Body of pancreas (tissue), 4 donors: ENCODE measurements at places on chromosomes 12 and 14. TPM values are rescaled to one million over a fixed set of nuclear protein-coding genes. Genes with fewer than 3 reads are reported as not detected.

DNA sequence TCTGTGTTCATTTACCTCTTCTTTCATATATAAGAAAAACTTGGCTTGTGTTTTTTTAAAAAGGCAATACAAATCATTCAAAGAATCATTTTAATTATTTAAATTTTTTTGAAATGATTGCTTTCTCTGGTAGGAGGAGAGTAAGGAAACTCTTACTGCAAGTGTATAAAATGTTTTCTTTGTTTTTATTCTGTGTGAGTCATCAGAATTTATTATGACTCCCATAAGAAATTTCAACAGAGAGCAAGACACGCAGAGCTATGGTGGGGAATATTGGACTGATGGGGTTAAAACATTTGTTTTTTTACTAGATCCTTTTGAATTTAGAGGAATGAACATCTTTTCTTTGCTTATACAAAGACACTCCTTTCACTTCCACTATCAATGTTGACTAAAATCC lies 119.1 kb upstream of the ATXN7L3B start:
- no peak for DNase-seq

DNA sequence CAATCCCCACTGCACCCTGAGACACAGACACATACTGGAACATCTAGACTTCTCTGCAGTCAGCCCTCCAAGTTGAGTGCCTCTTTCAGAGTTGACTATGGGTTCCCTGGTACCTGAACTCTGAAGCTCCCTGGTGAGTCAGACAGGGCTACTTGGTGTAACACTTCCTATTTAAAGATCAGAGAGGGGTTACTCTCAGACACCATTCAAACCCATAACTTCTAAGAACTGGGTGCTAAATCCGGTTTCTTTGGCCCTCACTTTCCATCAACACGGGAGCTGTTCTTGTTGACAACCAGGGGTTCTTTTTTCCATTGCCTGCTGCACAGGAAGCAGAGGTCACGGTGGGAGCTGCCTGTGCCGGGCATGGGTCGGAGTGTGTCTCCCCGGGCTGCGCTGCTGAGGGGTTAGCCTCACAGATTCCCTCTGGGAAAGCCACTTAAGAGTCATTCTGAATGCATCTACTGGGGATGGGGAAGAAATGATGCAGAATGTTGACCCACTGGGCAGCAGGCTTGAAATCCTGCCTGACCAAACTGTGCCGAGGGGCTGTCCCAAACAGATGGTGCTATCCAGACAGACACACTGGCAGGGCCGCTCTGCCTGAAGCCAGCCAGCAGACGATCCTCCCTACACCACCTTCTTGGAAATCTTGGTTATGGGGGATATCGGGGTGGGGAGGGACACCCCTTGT lies 74.1 kb downstream of the PITPNM2 start:
- no peak for DNase-seq

DNA sequence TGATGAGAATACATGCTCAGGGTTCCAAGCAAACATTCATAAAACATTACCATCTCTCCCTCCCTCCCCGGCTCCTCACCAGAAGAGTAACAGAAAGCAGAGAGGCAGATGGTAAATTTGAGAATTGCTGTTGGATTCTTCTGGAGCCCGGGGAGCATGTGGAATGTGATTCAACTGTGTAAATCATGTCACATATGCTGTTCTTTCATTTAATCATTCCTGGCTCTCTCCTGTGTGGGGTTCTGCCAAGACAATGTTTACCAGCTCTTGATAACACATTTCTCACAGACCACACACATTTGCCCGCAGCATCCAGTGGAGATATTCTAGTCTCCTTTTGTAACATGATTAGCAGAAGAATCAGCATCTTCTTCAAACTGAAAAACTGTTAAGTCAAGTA lies 23.4 kb upstream of the NR2C1 start:
- DNase-seq: peak; percentile 60

DNA sequence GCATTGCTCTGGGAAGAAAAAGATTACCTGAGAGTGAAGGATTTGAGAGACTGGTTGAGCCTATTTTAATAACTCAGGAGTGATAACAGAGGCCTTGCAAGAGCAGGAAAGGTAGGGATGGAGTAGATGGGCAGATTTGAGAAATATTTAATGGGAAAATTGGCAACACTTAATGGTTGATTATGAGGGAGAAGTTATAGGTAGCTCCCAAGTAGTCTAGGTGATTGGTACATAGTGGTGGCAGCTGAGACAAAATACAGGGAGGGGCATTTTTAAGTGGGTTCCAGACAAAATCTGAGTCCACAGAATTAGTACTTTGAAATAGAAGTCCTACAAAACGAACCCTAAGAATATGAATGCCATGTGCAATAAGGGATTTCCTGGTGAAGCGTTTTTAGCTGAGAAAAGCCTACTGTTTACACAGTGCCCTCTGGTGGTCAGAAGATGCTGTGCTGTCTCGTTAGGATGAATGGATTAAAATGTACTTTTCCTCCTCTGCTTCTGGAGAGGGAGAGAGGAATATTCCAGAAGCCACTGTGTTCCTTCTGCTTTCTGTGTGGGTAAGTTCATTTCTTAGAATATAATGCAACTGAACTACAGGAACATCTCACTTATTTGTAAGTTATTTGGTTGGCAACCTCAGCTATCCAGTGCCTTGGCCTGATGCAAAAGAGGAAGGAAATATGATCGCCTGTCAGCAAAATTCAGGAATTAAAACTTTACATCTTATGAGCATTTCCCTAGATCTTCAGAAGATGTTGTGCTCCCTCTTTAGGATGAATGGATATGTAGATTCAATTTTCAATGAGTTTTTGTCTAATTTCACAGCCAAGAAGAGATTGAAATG lies 6.5 kb downstream of the ZBTB1 start:
- DNase-seq: peak; percentile 80

DNA sequence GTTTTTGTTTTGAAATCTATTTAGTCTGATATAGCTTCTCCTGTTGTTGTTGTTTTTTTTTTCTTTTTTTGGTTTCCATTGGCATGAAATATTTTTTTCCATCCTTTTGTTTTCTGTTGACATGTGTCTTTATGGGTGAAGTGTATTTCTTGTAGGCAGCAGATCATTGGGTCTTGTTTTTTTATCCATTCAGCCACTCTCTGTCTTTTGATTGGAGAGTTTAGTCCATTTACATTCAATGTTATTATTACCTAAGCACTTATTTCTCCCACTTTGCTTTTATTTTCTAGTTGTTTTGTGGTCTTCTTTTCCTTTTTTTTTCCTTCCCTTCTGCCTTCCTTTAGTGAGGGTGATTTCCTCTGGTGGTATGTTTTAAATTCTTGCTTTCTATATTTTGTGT lies 193.6 kb upstream of the TMEM260 start:
- DNase-seq: no peak

DNA sequence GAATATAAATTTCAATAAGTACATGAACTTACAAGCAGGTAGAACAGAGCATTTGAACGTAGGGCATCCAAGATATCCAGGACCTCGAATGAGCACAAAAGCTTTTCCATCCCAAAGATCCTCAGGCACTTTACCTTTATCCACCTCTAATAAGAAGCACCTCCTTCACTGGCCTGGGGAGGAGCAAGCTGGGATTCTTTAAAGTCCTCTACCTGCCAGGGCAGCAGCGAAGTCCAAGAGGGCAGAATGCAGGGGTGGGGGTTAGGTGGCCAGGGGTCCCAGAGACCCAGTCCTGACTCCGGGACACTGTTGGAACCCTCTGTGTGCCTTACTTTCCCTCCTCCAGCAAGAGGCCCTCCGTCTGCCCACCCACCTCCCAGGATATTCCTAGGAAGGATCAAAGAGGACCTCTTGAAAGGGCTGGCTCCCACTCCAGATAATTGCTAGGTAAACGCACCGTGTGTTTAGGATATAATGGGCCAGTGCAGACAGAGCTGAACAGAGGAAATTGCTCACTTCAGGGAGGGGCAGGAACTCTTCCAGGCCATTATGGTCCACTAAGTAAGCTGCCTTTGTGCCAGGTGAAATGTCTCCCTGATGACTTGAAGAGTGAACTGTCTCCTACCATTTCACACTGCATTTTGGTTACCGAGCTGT lies 68.1 kb downstream of the TTC9 start:
- no peak for DNase-seq

DNA sequence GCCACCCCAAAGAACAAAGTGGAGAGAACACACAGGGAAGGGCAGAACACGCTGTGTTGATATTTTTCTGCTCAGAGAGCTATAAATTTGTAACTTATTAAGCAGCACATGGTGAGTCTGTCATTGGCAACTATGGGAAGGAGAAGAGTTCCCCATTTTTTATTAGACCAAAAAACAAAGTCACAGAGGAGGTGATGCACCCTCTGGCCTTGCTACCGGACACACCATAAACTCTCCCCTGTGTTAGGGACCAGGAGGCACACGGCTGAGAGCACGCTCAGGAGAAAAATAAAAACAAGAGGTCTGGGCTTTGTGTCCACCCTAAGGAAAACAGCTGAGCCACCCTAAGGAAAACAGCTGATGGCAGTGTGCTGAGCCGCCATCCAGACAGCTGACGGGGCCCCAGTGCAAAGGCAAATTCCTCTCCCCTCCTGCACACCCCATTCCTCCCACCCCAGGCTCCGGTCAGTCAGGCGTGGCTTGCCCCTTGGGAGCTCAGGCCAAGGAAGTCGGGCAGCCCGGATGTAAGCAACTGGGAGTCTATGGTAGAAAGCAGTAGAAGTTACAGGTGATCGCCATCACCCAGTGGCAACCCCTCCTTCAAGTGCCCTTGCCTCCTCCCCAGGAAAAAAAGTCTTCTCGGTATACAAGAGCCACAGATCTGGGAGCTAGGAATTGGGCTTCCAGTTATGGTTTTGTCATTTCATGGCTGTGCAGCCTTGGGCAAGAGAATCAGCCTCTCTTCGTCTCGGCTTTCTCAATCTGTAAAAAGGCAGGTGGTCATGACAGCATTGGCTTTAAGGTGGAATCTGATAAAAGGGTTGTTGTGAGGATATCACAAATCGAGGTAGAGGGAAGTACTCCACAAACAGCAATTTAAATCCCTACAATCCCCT lies 2.4 kb downstream of the PXN start:
- no peak for DNase-seq

GRCh38 chr12:87112571-87113345 lies 856.6 kb upstream of the MGAT4C start:
- no peak for DNase-seq

GRCh38 chr12:111249018-111249370 lies 119.9 kb downstream of the PHETA1 start:
- no peak for DNase-seq

DNA sequence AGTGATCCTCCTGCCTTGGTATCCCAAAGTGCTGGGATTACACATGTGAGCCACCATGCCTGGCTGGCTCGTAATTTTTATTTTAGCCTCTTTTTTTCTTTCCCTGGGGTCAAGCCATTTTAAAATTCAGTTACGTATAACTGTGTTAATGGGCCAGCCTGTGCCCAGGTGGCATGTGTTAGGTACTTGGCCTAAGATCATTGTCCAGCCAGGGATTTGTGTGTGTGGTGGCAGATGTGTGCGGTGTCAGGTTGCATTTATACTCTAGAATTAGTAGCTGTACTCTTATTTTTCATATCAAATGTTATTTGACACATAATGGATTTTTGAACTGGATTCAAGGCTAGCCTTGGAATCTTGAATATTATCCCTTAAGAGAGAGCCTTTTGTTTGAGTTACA lies 69.3 kb downstream of the FBXO34 start:
- peak; percentile 74 for DNase-seq

GRCh38 chr14:64409126-64409920 lies 21.2 kb downstream of the MTHFD1 start:
- DNase-seq: no peak

DNA sequence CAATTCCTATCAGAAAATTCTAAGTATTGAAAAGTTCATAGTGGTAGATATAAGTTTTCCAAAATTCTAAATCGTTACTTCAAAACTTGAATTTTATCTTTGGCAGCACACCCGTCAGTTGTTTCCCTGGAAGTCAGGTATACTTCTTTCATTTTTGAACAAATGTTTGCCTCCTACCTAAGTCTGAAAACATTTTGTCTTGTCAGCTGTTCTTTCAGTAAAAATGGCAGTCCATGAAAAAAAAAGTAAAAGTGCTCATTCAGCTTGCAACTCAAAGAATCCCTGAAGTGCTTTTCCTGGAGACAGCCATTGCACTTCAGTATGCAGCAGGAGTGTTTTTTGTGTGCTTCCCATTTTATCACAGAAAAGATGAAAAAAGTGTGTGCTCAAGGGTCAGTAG lies 130.1 kb upstream of the NEDD1 start:
- no peak for DNase-seq

DNA sequence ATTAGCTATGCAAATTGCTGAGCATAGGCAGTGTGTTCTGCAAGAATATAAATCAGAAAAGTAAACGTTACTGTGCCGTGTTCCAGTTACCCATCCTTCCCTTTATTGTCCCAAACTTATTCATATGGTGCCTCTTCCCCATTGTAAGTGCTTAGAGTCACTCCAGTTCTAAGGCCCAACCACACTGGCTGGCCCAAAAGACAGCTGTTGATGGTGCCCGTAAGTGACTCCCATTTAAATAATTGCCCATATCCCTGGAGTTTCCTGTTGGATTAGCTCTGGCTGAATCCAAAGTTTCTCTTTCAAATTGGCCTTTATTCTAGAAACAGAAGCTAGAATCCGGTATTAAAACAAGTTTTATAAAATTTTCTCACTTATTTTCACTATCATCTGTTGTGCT lies 400.1 kb upstream of the DDHD1 start:
- no peak for DNase-seq

DNA sequence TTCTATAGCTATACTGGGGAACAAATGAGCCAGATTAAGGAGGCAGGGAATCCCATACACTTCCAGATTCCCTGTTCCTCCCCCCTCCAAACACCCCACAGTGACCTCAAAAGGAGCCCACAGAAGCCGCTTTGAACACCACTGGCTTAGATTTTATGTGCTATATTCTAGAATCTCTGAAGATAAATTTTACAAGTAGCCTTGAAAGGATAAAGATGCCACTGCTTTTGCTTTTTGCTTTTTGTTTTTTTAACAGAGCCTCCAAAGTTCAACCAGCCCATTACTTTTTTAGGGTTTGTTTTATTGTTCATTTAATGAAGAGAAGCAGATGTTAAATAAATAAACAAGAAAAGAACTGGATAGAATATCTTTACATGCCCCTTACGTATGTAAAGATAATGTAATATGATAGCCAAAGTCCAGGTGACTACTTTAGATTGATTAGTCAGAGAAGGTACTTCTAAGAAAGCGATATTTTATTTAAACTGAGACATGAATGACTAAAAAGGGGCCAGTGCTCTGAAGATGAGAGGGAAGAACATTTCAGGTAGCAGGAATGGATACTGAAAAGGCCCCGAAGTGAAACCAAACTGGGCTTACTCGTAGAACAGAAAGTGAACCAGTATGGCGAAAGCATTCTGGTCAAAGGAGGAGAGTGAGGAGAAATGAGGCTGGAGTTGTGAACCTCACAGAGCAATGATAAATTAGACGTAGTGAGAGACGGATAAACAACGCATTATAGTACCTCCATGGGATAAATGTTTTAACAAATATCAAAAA lies 44.6 kb downstream of the DUSP6 start:
- DNase-seq: no peak

- DNase-seq: no peak
Observed at GRCh38 chr12:68837215-68837614, 29.2 kb downstream of the MDM2 start.

Gene EIF2S1
- 45.9 TPM for total RNA-seq

Gene LMNTD1
- 1.3 TPM for total RNA-seq

Gene PRPF39
- 21.4 TPM for total RNA-seq

Gene APOF
- total RNA-seq: not detected

Gene SLC2A3
- 9.6 TPM for total RNA-seq

Gene CACNA2D4
- 3.6 TPM for total RNA-seq

Gene CAPZA3
- not detected for total RNA-seq

Gene POTEG
- total RNA-seq: not detected
